CD8-positive, alpha-beta memory T cell (primary cell): ENCODE measurements at places on chromosomes 7 and 10. TPM values are rescaled to one million over a fixed set of nuclear protein-coding genes. Genes with fewer than 3 reads are reported as not detected.

DNA sequence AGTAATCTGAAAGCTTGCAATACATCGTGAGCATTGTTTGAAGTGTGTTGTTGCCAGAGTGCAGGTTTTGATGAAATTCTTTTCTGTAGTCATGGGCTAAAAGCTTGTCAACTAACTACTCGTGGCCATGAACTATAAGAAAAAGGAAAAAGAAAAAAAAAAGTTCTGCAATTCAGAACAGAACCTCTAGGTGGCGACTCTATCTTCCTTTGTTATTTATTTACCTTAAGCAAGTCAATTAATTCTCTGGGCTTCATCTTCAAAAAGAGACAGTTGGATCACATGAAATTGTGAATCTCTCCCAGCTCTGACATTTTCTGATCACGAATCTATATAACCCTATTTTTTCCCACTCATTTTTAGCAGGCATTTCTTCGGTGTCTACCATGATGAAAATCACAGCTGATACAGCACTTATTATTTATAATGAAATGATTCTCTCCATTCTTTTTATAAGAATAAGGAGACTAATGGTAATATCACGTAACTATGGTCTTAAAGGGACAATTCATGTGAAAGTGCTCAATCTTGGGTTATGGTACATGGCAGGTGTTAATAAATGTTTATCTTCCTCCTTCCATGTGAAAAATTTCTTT is 18.8 kb downstream of the TMEM196 start:
- no peaks in the 10 kb centered on the region for H3K36me3 ChIP-seq
- DNase-seq, result no peak
- H3K27me3 ChIP-seq, result no peaks in the 10 kb centered on the region
- H3K27ac ChIP-seq, result no peak overlapping the region
- no peaks in the 10 kb centered on the region for H3K4me1 ChIP-seq
- no peak overlapping the region for H3K4me3 ChIP-seq

DNA sequence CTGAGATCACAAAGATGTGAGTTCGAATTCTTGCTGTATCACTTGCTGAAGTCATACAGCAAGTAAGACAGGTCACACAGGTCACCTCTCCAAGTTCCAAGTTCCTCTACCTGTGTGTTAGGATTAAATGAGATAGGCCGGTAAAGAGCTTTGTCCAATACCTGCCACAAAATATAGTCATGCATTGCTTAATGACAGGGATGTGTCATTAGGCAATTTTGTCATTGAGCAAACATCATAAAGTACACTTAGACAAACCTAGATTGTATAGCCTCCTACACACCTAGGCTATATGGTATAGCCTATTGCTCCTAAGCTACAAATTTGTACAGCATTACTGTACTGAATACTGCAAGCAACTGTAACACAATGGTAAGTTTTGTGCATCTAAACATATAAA is 469.4 kb downstream of the KCNMA1 start:
- H3K27me3 ChIP-seq, result peaks cover 6% of the 10 kb centered on the region
- no peak overlapping the region for H3K27ac ChIP-seq
- no peaks in the 10 kb centered on the region for H3K36me3 ChIP-seq
- no peak for DNase-seq
- no peaks in the 10 kb centered on the region for H3K4me1 ChIP-seq

DNA sequence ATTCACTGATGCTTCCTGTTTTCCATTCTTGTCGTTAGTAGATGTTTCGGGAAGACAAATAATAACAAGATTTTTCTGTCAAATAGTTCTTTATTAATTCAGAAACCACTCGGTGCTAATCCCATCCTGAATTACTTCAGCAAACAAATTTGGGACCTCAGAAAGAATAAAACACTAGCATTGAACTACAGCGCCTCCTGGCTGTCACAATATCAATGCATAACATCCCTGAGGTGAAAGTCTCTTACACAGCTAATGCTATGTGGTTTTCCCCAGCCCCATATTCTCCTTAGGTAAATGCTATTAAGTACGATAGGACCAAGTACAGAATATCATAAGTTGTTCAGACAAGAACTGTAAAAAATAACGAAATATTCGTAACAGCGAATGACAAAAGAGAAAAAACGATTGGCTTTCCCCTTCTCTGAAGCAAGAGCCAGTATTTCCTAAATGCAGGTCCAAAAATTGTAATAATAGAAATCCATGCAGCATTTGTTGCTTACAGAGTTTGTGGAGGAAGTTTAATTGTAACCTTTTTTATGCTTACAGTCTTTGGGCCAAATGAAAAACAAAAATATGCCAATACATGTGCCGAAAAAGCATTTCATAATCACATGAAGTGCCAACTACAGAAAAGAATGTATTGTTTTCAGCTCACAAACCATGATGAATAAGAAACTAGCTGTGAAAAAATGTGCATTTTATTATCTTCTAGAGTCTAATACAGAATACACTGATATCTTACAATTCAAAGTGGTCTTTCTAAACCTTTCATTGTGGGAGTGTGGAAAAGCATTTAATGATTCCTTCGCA is 47.3 kb downstream of the MYPN start:
- H3K27ac ChIP-seq, result no peak overlapping the region
- no peaks in the 10 kb centered on the region for H3K27me3 ChIP-seq
- H3K4me3 ChIP-seq, result no peak overlapping the region
- peak; percentile 41 for DNase-seq

GRCh38 chr7:116292381-116292780 is 82.0 kb downstream of the TES start:
- H3K4me3 ChIP-seq, result no peak overlapping the region
- H3K27ac ChIP-seq, result no peak overlapping the region
- H3K36me3 ChIP-seq, result no peaks in the 10 kb centered on the region

DNA sequence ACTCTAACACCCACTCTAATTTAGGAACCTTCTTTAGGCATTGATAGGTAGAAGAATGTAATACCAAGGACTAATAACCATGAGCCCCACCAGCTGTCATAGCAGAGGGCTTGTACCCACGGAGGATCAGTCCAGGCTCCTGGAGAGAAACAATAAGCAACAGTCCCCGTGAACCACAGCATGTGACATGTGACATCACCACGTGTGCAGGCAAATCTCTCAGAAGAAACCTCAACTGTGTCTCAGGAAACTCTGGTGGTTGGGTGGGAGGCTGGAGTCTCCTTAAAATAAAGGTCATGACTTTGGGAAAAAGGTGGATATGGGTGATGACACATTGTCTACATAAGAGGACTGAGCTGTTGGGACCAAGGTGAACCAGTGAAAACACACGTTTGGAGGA is 653.9 kb upstream of the FOXK1 start:
- no peak for DNase-seq

GRCh38 chr10:80132299-80133139 is at the start of gene PLAC9:
PLAC9 (plus strand) TSS chr10:80132730; CDS start chr10:80132763, 33 bp downstream.
- no peaks in the 10 kb centered on the region for H3K4me1 ChIP-seq
- H3K27me3 ChIP-seq, result peaks cover 23% of the 10 kb centered on the region
- H3K36me3 ChIP-seq, result no peaks in the 10 kb centered on the region
- no peak within 1 kb of the TSS for H3K27ac ChIP-seq

- no peak overlapping the region for H3K4me3 ChIP-seq
- DNase-seq, result no peak
- no peak overlapping the region for H3K27ac ChIP-seq
- H3K4me1 ChIP-seq, result no peaks in the 10 kb centered on the region
- no peaks in the 10 kb centered on the region for H3K36me3 ChIP-seq
Measured at GRCh38 chr10:79181227-79181626, 112.5 kb downstream of the ZMIZ1 start.

DNA sequence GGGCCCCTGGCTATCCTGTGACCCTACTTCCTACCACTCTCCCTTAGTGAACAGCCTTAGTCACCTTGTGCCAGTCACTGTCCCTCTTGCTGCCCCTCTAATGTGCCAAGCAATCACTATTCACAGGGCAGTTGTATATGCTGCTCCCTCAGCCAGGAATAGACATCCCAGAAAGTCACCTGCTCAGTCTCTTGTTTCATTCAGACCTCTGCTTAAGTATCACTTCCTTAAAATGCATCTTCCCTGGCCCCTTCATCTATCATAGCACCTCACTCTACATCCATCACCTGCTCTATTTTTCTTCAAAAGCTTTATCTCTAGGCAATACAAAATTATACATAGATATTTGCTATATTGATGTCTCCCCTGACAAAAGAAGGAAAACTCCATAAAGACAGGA is 328.4 kb upstream of the NFE2L3 start:
- no peaks in the 10 kb centered on the region for H3K4me1 ChIP-seq
- no peaks in the 10 kb centered on the region for H3K36me3 ChIP-seq
- H3K27me3 ChIP-seq, result no peaks in the 10 kb centered on the region
- H3K27ac ChIP-seq, result no peak overlapping the region
- no peak for DNase-seq

DNA sequence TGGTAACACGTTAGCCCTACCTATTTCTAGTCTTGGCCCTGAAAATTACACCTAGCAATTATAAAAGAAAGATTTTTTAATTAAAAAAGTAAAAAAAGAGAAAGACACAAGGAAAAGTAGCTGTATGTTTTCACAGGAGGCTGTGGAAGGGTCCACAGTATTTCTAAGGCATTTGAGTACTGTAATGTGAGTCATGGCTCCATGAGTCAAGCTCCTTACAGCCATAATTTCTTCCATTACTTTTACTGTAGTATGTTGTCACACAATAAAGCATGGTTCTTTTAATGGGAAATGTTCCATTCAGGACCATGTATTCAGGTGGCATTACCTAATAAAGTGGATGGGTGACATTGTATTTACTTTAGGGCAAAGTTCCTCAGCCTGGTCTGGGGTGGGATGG is 113.4 kb downstream of the GPR37 start:
- no peak for DNase-seq
- H3K4me1 ChIP-seq, result no peaks in the 10 kb centered on the region

DNA sequence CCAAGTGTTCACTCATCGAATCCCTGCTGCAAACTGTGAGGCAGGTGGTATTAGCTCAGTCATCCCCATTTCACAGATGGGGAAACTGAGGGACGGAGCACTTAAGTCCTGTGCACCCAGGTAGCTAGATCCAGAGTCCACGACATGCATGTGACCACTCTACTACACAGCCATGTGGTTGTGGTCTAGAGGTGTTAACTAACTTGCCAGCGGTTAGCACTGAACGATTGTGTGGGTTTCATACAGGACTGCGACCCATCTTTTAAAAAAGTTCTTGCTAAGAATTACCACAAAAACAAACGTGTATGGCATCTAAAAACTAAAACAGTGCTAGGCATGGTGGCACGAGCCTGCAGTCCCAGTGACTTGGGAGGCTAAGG is 16.1 kb upstream of the ABCC2 start:
- DNase-seq, result no peak
- H3K4me1 ChIP-seq, result no peaks in the 10 kb centered on the region
- no peak overlapping the region for H3K27ac ChIP-seq
- H3K4me3 ChIP-seq, result no peak overlapping the region
- H3K36me3 ChIP-seq, result no peaks in the 10 kb centered on the region
- H3K27me3 ChIP-seq, result no peaks in the 10 kb centered on the region

- peaks cover 3% of the 10 kb centered on the region for H3K4me1 ChIP-seq
- H3K4me3 ChIP-seq, result no peak overlapping the region
- no peaks in the 10 kb centered on the region for H3K36me3 ChIP-seq
- no peak overlapping the region for H3K27ac ChIP-seq
- no peak for DNase-seq
Measured at GRCh38 chr10:98272656-98273055, 4.7 kb upstream of the LOXL4 start.

DNA sequence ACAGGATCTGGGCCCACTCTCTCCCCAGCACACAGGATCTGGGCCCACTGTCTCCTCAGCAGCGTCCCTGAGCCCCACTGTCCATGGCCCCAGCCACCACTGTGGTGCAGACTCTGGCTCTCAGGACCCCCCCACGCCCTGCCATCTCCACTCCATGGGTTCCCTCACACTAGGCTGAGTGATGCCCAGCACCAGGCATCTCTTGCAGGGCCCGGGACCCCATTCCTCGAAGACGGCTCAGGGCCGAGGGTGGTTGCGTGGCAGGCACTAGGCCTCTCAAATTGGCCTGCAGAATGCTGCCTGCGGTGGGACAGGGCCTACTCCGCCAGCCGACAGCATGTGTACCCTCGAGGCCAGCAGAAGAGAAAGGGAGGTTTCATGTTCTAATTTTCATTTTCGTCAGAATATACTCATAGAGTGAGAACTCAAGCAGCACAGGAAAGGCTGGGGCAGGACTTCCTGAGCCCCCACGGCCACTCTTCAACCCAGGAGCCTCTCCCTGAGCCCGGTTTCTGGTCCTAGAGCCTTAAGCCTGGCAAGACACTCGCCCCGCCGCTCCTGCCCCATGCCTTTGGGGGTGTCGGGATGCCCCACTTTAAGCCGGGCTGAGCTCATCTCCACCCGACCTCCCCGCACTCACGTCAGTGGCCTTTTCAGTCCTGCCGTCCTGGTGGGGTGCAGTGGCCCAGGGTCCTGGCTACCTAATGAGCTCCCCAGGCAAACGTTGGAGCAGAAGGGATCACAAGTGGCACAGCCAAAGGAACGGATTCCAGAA is 44.0 kb downstream of the PWWP2B start:
- no peaks in the 10 kb centered on the region for H3K27me3 ChIP-seq
- no peak for DNase-seq
- H3K4me1 ChIP-seq, result peaks cover 19% of the 10 kb centered on the region
- H3K27ac ChIP-seq, result no peak overlapping the region
- no peaks in the 10 kb centered on the region for H3K36me3 ChIP-seq

DNA sequence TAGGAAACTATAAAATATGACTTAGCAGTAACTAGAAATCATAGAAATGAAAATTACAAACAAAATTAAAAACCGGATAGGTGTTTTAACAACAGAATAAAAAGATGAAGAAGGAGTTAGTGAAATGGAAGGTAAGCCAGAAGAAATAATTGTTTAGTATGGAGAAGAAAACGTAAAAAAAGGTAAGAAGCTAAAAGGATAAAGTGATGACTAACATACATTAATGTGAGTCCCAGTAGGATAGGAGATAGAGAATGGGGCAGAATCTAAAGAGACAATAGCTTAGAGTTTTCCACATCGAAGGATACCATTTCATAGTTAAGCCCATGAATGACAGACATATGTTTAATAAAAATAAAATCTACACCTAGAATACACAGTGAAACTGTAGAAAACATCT is 25.3 kb downstream of the GTF2I start:
- H3K4me3 ChIP-seq, result no peak overlapping the region
- DNase-seq, result no peak
- no peaks in the 10 kb centered on the region for H3K4me1 ChIP-seq
- no peak overlapping the region for H3K27ac ChIP-seq

GRCh38 chr7:102222445-102222844 is 64.2 kb upstream of the SH2B2 start:
- H3K4me1 ChIP-seq, result no peaks in the 10 kb centered on the region
- no peak for DNase-seq
- H3K27ac ChIP-seq, result no peak overlapping the region
- H3K4me3 ChIP-seq, result no peak overlapping the region
- H3K36me3 ChIP-seq, result no peaks in the 10 kb centered on the region

GRCh38 chr10:77409697-77410471 is 227.7 kb downstream of the KCNMA1 start:
- no peak for DNase-seq
- no peaks in the 10 kb centered on the region for H3K36me3 ChIP-seq
- no peaks in the 10 kb centered on the region for H3K27me3 ChIP-seq
- H3K4me1 ChIP-seq, result no peaks in the 10 kb centered on the region
- no peak overlapping the region for H3K4me3 ChIP-seq
- no peak overlapping the region for H3K27ac ChIP-seq

The FGL2 gene
- 3.1 TPM for total RNA-seq

The IPMK gene
- 7.6 TPM for total RNA-seq

The ARHGAP22 gene
- not detected for total RNA-seq

The NKX1-2 gene
- not detected for total RNA-seq

The OR2A1 gene
- total RNA-seq, result not detected

The HTR5A gene
- not detected for total RNA-seq

The ZNF746 gene
- total RNA-seq, result 19.9 TPM

The GJD4 gene
- total RNA-seq, result not detected

The MRLN gene
- total RNA-seq, result not detected

The TRPV5 gene
- not detected for total RNA-seq

The ITGB8 gene
- 0.11 TPM for total RNA-seq

The HMX3 gene
- total RNA-seq, result not detected

The GRK5 gene
- 13.8 TPM for total RNA-seq
